ENCODE measurements at places on chromosomes 6 and 20. TPM values are rescaled to one million over a fixed set of nuclear protein-coding genes. Genes with fewer than 3 reads are reported as not detected.
A peak's percentile ranks its signal among the peaks of the same experiment; 100 is the strongest.

- no peaks in the 10 kb centered on the region for H3K27me3 ChIP-seq
- no peak overlapping the region for H3K27ac ChIP-seq
- H3K4me3 ChIP-seq = no peak overlapping the region
- peak; percentile 10 for DNase-seq
Observed at GRCh38 chr20:2807019-2807418, 6.6 kb upstream of the CPXM1 start.

- H3K36me3 ChIP-seq = no peaks in the 10 kb centered on the region
- no peak overlapping the region for H3K4me3 ChIP-seq
- H3K27me3 ChIP-seq = no peaks in the 10 kb centered on the region
- H3K4me1 ChIP-seq = peaks cover 5% of the 10 kb centered on the region
- H3K27ac ChIP-seq = no peak overlapping the region
Observed at GRCh38 chr6:152948150-152948768, 34.6 kb downstream of the FBXO5 start.

DNA sequence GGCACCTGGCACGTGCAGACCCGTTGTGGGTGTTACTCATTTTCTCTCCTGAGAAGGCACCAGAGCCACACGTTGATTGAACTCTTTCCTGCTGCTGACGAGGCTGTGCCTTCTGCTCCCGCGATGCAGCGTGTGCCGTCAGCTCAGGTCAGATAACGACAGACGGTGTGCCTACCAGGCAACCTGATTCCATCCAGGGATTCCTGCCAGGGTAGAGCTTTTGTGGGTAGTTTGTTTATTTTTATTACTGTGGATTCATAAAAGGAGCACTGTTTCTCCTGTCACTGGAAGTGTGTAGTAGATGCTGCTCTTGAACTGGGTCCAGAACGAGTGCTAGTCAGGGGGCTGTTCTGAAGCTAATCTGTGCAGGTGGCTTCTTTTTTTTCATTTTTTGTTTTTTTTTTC, 20.7 kb downstream of the PRPF6 start:
- no peak overlapping the region for H3K4me3 ChIP-seq
- no peaks in the 10 kb centered on the region for H3K27me3 ChIP-seq
- no peak for DNase-seq
- peaks cover 7% of the 10 kb centered on the region for H3K4me1 ChIP-seq
- no peak overlapping the region for H3K27ac ChIP-seq

Gene TM9SF4
- 27.2 TPM for total RNA-seq

Gene OR2J3
- total RNA-seq = not detected

DNA sequence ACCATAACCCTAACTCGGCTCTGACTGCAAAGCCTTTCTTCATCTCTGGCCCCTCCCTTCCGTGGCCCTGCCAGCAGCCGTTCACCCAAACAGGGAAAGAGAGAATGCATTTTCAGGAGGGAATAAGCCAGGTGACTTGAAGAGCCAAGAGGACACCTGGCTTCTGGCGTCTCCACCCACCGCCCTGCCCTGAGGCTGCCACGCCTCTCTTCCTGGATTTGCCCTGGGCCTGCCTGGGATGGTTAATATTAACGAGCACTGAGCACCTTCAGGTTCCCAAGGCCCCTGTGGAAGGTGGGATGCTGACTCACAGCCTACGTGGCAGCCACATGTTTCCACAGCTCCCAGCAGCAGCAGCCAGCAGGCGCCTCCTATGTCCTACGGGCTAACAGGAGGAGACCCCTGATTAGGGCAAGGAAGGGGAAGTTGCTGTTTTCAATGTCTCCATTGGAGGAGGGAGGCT, 138.0 kb upstream of the RREB1 start:
- H3K4me1 ChIP-seq = no peaks in the 10 kb centered on the region
- no peak overlapping the region for H3K27ac ChIP-seq
- no peaks in the 10 kb centered on the region for H3K36me3 ChIP-seq
- DNase-seq = peak; percentile 58
- no peak overlapping the region for H3K4me3 ChIP-seq
- H3K27me3 ChIP-seq = no peaks in the 10 kb centered on the region

GRCh38 chr20:47667531-47668312, 117.6 kb downstream of the SULF2 start:
- H3K27me3 ChIP-seq = no peaks in the 10 kb centered on the region
- peaks cover 2% of the 10 kb centered on the region for H3K36me3 ChIP-seq
- H3K4me1 ChIP-seq = peaks cover 4% of the 10 kb centered on the region
- H3K4me3 ChIP-seq = no peak overlapping the region

- H3K27ac ChIP-seq = no peak overlapping the region
- no peak for DNase-seq
- no peaks in the 10 kb centered on the region for H3K27me3 ChIP-seq
- no peak overlapping the region for H3K4me3 ChIP-seq
Observed at GRCh38 chr6:16380220-16380809, 141.9 kb downstream of the GMPR start.

DNA sequence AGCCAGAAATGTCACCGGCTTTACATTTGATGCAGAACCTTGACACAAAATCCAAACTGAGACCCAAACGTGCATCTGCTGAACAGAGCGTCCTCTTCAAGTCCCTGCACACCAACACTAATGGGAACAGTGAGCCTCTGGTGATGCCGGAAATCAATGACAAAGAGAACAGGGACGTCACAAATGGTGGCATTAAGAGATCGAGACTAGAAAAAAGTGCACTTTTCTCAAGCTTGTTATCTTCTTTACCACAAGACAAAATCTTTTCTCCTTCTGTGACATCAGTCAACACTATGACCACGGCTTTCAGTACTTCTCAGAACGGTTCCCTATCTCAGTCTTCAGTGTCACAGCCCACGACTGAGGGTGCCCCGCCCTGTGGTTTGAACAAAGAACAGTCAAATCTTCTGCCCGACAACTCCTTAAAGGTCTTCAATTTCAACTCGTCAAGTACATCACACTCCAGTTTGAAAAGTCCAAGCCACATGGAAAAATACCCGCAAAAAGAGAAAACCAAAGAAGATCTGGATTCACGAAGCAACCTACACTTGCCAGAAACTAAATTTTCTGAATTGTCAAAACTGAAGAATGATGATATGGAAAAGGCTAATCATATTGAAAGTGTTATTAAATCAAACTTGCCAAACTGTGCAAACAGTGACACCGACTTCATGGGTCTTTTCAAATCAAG, 108.4 kb downstream of the RTN4IP1 start:
- no peak overlapping the region for H3K4me3 ChIP-seq
- peaks cover 35% of the 10 kb centered on the region for H3K4me1 ChIP-seq
- H3K36me3 ChIP-seq = no peaks in the 10 kb centered on the region
- DNase-seq = peak; percentile 75
- no peaks in the 10 kb centered on the region for H3K27me3 ChIP-seq

GRCh38 chr6:117496383-117496990, 14.0 kb downstream of the DCBLD1 start:
- H3K36me3 ChIP-seq = no peaks in the 10 kb centered on the region
- peak overlapping the region; percentile 27 for H3K27ac ChIP-seq
- no peak for DNase-seq
- peaks cover 35% of the 10 kb centered on the region for H3K4me1 ChIP-seq
- H3K4me3 ChIP-seq = no peak overlapping the region

Gene TPX2
- 1.0 TPM for total RNA-seq
